Naive thymus-derived CD8-positive, alpha-beta T cell (primary cell): ENCODE measurements at places on chromosomes 3 and 15.

GRCh38 chr15:77004189-77004588 lies 9.3 kb downstream of the PSTPIP1 start:
- no peak for DNase-seq

- no peak for DNase-seq
Observed at GRCh38 chr3:69934398-69934797, 65.1 kb upstream of the SAMMSON start.

- no peak for DNase-seq
Observed at GRCh38 chr3:141986548-141987107, 110.2 kb downstream of the ATP1B3 start.

DNA sequence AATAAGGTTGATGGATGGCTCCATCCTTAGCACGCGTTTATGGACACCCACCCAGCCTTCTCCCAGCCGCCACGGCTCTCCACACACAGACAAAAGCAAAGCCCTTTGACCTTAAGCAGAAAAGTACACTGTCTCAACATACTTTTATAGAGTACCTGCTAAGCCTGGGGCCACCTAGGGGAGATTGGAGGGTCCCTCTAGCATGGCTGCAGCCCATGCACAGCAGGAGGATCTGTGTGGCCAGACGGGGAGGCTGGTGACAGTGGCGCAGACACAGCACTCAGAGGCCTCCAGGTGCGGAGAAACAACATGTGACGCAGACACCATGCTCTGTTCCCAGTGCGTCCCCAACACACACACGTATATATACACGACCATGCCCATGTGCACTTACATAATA lies 174.9 kb downstream of the XXYLT1 start:
- DNase-seq: no peak

- no peak for DNase-seq
Observed at GRCh38 chr15:74025436-74025835, 30.9 kb downstream of the PML start.

DNA sequence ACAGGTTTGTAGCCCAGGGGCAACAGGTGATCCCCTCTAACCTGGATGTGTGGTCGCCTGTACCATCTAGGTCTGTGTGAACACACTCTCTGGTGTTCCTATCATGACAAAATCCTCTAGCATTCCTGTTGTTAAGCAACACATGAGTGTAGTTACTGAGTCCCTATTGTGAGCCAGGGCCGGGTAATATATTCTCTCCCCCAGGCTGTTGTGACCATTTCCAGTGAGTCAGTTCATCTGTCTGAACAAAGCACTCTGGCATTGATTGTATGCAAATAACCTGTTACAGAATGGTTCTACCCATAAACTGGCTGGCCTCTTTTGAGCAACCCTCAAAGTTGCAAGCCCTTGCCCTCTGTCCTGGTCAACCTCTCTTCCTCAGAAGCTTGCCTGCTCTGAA lies 2.6 kb upstream of the FLNB start:
- DNase-seq: no peak

DNA sequence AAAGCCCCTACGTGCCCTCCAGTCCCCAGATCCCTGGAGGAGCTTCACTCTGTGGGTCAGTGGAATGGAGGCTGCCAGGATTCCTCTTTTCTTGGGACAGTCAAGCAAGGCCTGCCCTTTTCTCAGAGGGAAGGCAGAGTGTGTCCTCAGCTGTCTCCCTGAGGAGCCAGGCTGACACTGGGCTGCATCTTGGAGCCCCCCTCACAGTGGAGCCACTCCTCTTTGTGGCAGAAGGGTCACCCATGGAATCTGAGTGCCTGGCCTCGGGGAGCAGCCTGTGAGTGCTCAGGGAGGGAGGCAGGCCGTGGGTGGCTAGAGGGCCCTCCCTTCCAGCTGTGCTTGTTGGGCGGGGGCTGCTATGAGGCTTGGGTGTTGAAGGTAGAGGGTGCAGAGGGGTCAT lies 41.2 kb downstream of the BOC start:
- no peak for DNase-seq

GRCh38 chr3:157856078-157856939 lies 249.9 kb downstream of the SHOX2 start:
- no peak for DNase-seq

- no peak for DNase-seq
Observed at GRCh38 chr3:155034786-155035185, 45.3 kb upstream of the MME start.

DNA sequence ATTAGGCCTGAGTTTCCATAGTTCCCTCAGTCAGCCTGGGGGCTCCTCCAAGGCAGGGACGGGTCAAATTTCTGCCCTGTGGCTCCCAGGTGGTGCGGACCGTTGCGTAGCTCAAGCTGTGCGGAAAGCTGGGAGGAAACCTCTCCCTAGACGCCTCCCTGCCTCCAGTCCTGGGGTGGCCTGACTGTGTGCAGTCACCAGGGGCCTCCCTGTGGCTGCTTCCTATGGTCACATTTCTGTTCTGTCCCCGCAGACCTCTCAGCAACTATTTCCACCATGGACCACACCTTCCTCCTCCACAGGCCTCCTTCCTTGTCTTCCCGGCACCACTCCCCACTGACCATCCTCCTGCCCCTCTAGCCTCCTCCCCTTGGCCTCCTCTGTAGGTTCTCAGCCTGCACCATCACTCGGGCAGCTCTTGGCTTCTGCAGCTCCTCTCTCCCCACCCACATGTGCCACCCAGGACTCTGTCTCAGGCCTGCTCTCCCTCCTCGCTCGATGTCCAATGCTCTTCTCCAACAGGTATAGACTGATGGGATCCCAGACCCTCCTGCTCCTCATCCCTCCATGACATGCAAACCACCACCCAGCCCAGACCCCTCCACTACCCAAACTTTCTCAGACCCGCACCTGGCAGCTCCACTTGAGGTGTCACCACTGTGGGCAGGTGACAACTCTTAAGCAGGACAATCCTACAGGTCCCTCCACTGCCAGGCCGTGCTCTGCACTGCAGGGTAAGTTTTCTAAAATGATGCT lies 26.9 kb upstream of the SEC13 start:
- DNase-seq: no peak
